ENCODE measurements at places on chromosomes 6 and 20.

DNA sequence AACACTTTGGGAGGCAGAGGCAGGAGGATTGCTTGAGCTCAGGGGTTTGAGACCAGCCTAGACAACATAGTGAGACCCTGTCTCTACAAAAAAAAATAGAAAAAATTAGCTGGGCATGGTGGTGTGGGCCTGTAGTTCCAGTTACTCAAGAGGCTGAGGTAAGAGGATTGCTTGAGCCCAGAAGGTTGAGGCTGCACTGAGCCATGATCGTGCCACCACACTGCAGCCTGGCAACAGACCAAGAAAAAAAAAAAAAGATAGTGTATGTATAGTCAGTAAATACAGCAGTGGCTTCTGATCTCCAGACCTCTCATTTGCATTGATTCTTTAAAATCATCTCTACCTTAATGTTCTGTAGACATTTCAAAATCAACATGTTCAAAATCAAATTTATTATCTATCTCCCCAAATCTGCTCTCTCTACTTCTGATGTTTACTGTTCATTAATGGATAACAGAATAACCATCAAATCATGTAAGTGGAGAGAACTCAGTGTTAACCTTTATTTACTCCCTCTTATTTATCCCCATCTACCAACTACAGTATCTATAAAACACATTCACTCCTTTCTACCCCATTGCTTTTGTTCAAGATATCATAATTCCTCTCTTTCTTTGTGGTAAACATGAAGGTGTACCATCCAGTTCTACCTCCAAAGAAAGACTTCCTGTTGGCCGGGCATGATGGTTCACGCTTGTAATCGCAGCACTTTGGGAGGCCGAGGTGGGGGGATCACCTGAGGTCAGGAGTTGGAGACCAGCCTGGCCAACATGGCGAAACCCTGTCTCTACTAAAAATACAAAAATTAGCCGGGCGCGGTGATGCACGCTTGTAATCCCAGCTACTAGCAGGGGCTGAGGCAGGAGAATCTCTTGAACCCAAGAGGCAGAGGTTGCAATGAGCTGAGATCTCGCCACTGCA is 7.7 kb downstream of the PROCR start:
- no peak for DNase-seq

DNA sequence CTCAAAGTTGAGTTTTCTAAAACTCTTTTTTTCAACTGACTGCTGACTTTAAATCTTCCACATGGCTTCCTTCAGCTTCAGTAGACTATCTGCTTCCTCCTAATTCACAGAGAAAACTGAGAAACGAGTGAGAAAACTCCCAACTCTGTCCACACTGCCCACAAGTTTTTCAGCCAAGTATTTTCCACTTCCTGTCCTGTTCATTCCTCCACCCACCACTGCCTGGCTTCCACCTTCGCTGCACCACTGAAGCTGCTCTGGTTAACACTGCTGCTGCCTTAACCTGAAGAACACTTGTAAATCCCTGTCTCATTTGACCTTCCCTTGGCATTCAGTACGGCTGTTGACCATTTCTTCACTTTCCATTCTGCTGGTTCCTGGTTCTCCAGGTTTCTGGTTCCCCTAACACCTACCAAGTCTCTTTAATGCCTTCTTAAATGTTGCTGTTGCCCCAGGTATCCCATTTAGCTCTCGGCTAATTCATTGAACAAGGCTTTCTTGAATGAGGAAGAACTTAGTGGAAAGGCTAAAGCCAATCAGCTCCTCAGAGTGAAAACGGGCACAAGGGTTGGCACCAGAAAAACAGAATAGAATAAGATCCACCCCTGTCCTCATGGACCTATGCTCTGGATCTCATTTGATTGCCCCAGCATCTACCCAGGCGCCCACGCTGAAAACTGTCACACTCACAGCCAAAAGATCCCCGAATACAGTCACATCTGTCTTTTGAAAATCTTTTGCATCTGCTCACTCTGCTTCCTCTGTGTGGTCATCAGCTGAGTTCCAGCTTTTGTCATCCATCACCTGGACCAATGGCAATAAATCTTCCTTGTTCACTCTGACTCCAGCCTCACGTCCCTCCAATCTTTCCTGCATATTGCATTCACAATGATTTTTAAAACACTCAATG is 104.4 kb upstream of the TAB2 start:
- no peak for DNase-seq

GRCh38 chr6:39685489-39685826 is 39.8 kb downstream of the KIF6 start:
- no peak for DNase-seq

GRCh38 chr20:4026093-4026601 is 10.8 kb upstream of the RNF24 start:
- no peak for DNase-seq

DNA sequence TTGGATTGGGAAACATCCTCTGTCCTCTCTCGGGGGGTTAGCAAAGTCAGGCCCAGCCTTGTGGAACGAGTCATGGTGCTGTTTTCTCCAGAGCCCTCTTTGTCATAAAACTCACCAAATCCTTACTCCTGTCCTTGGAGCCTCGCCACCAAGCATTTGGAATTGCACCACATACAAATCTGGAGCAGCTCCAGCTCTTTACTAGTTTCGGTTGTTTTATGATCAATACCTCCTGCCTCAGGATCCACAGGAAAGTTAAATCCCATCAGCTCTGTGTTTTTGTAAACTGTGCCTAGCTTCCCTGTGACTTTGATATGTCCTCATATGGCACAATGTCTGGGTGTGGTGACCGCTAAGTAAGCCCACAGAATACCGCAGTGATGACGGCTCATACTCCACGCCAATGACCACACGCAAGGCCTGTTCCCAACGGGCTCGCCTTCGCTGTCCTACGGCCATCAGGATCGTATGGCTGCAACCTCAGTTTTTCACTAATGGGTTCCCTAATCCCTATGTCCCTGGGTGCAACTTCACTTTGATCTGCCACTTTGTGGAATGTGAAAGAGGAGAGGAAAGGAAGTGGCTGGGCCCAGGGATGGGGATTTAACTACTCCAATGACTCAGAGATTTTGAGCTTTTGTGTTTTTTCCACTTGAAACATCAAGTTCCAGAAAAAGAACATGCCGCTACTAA is 111.3 kb upstream of the FOXQ1 start:
- no peak for DNase-seq

DNA sequence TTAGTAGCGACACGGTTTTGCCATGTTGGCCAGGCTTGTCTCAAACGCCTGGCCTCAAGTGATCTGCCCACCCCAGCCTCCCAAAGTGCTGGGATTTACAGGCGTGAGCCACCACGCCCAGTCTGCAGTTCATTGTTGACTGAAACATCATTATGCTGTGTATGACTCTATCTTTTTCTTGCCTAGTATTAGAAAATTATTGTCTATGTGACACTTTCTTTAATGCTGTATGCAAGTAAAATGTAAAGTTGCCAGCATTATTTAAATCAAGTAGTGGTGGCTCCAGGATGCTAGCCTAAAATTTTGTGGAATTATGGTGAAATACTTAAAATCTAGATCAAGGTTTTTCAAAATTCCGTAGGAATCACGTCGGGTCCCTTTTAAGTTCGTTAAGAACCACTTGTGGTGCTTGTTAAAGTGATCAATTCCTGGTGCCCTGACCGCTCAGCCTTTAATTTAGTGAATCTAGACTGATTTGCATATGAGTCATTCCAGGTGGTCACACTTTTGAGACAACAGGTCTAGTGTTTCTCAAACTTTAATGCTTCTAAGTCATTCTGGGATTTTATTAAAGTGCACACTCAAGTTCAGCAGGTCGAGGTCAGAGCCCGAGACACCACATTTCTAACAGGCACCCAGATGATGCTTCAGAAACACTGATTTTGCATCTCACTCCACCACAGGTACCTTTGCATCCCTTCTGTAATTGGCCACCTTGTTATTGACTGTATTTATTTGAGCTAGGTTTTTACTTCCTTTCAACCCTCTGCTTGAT is 132.6 kb upstream of the MTHFD1L start:
- no peak for DNase-seq
